CD4-positive, alpha-beta memory T cell (primary cell): ENCODE measurements at places on chromosomes 2 and 18.

DNA sequence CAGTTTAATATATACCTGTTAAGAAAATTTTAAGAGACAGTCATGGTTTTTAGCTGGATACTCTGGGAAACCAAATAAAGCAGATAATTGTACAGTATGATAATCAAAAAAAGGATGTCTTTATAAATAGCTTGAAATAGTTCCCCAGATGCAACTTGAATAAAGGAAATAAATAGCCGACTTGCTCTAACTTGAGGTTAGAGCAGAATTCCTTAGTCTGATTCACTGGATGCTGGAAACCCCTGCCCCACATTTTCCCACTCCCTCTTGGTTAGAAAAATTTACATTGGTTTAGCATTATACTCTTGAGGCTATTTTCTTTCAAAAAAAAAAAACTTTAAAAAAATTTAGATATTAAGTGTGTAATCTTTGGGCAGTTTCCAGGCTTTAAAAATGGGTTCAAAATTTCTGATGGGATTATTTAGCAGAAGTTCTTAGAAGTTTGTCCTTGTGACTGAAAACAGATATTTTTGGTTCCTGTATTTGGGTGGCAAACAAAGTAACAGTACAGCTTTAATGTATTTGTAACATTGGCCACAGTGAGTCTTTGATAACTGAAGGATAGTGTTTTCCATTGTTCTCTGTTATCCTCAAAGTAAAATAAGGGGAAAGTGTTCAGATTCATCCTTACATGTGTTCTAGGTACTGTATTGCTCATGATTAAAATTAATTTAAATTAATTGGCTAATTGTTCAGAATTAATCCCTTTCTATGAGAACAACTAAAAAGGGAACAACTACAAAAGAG is 39.6 kb downstream of the ITGAV start:
- H3K4me1 ChIP-seq = no peaks in the 10 kb centered on the region
- H3K36me3 ChIP-seq = no peaks in the 10 kb centered on the region
- no peaks in the 10 kb centered on the region for H3K27me3 ChIP-seq
- no peak overlapping the region for H3K27ac ChIP-seq
- no peak overlapping the region for H3K4me3 ChIP-seq
- DNase-seq = no peak

- no peak for DNase-seq
- no peak overlapping the region for H3K4me3 ChIP-seq
- H3K27ac ChIP-seq = no peak overlapping the region
- H3K27me3 ChIP-seq = no peaks in the 10 kb centered on the region
- H3K36me3 ChIP-seq = no peaks in the 10 kb centered on the region
Observed at GRCh38 chr18:62590799-62591590, 68.2 kb downstream of the ZCCHC2 start.

- peaks cover 26% of the 10 kb centered on the region for H3K4me1 ChIP-seq
- DNase-seq = no peak
- H3K4me3 ChIP-seq = no peak overlapping the region
- H3K27me3 ChIP-seq = no peaks in the 10 kb centered on the region
- no peak overlapping the region for H3K27ac ChIP-seq
- H3K36me3 ChIP-seq = no peaks in the 10 kb centered on the region
Observed at GRCh38 chr2:238376884-238377391, 49.8 kb upstream of the ASB1 start.

DNA sequence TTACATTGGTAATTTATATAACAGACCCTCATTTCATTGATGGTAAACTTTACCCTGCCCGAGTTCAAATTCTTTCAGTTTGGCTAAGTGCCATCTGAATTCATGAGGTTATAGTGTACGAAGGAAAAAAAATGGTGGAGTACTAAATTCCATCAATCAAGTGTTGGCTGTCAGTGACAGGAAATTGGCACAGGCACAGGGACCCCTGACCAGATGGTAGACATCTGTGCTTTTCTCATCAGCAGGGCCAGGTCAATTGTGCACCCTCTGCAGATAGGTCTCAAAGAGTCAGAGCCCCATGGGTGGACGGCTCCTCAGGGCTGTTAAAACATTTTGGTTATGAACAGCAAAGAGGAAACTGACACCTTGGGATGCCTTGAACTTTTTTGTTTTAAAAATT is 439.2 kb downstream of the SETBP1 start:
- H3K27me3 ChIP-seq = no peaks in the 10 kb centered on the region
- H3K36me3 ChIP-seq = no peaks in the 10 kb centered on the region
- no peak overlapping the region for H3K27ac ChIP-seq
- no peak for DNase-seq
- H3K4me3 ChIP-seq = no peak overlapping the region

DNA sequence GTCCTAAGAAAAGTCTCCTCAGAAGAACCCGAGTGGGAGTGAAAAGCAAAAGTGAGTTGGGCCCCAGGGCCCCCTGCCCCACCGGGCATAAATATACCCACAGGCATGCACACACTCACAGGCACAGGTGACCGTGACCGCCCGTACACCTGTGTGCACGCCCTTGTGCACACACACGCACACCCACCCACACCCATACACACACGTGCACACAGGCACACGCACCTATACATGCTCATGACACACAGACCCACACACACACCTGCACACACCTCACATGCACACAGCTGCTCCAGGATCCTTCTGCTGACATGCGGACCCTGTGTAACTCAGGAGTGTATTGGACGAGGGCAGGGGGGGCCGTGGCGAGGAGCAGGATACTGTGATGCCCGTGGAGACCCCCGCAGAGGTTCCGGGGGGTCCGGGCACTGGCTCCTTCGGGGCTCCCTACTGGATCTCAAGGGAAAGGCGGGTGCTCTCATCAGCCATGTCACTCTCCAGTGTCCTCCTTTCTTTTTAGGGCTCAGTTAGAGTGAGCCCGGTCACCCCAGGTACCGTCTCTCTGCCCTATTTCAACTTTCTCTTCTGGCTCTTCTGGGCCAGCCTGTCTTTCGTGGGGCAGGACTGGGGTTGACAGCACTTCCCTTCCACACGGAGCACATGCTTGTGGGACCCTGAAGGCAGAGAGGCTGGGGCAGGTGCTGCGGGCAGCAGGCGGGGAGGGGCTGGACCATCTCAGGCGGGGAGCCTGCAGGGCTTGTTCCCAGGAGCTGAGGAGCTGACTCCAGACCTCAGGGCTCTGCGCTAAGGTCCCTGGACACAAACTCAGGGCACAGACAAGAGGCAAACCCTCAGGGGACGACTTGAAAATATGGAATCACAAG is 48.5 kb downstream of the TPO start:
- H3K4me3 ChIP-seq = no peak overlapping the region
- no peaks in the 10 kb centered on the region for H3K4me1 ChIP-seq
- no peak overlapping the region for H3K27ac ChIP-seq
- no peaks in the 10 kb centered on the region for H3K36me3 ChIP-seq
- H3K27me3 ChIP-seq = no peaks in the 10 kb centered on the region
- DNase-seq = no peak

DNA sequence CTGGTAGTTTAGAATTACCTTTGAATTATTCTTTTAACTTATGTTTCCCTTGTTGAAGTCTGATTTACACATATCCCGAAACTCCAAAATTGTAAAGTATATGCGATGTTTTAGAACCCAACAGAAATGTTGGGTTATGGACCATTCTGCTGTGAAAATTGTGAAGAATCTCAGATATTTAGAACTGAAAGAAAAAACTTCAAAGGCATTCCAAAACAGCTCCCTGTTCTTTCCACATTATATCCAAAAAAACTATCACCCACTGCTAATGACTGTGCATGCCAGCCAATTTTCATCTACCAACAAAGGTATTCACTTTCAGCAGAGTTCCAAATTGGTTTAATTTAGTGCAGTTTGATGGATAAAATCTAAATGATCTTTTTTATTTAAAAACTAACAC is 21.5 kb upstream of the PDE1A start:
- no peak for DNase-seq
- no peaks in the 10 kb centered on the region for H3K27me3 ChIP-seq
- no peaks in the 10 kb centered on the region for H3K36me3 ChIP-seq
- no peaks in the 10 kb centered on the region for H3K4me1 ChIP-seq
- H3K4me3 ChIP-seq = no peak overlapping the region

DNA sequence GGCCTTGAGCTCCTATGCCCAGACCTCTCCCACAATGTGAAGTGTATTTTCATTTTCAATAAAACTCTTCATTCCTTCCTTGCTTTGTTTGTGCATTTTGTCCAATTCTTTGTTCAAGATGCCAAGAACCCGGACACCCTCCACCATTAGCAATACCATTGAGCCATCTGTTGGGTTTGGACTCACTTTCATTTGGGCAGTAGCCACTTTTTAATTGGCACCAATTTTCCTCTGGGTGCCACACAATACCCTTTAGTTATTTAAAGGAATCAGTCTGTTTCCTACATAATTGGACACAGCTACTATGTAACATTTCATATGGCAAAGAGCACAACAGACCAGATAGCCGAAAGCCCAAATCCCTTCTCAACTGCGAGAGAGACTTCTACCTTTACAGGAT is 22.5 kb upstream of the SLC35G4 start:
- no peak for DNase-seq
- no peaks in the 10 kb centered on the region for H3K27me3 ChIP-seq
- no peaks in the 10 kb centered on the region for H3K36me3 ChIP-seq
- H3K4me1 ChIP-seq = peaks cover 30% of the 10 kb centered on the region
- no peak overlapping the region for H3K4me3 ChIP-seq

DNA sequence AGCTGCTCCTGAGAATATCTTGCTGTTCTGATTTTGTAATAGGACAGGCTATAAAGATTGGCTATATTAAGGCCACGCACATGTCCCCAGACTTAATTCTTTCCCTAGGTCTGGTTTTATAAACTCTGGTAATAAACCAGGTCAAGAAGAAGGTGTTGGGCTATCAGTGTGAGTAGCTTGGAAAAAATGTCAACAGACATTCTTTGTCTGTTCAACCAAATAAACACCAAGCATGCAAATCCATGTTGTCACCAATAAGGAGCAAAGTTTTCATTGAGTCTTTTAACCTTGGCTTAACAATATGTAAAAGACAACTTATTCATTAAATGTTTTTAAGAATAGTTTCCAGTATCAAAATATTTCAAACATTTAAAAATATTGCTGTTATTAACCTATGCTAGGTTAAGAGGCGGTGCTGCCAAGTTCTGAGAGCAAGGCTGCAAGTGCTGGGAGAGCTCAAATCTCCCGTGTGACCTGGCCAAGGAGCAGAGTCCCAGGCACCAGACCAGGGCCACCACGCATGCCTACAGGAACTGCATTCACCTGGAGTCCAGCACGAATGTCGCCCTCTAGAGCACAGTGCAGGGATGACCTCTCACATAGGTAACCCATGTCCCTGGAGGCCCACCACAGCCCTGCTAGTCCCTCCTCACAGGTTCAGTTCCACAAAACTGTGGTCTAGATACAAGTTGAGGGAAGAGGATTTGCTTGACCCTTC is 120.5 kb upstream of the POU3F3 start:
- no peaks in the 10 kb centered on the region for H3K36me3 ChIP-seq
- no peak overlapping the region for H3K27ac ChIP-seq

DNA sequence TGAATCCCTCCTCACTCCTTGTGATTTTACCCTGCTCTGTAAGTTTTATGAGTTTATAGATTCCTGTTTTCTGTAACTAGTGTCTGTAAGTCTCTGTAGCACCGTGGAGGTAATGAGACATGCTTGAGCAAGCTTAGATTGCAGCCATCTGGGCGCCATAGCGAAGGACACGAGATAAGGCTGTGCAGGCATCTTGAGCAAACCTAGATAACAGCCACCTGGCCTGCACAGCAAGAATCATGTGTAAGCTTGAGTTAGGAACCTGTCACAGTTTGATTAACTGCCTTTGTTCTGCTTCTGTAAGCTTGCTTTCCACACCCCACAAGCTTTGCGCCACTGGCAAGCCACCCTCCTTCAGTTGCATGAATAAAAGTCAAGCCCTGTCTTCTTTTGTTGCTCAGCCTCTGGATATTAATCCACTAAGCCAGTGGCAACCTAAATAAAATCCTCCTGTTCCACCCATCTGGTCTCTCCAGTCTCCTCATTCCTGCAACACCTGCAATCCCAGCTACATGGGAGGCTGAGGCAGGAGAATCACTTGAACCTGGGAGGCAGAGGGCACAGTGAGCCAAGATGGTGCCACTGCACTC is 270.6 kb upstream of the RGPD4 start:
- no peaks in the 10 kb centered on the region for H3K27me3 ChIP-seq
- no peak overlapping the region for H3K27ac ChIP-seq
- H3K36me3 ChIP-seq = no peaks in the 10 kb centered on the region
- DNase-seq = no peak
- no peak overlapping the region for H3K4me3 ChIP-seq

DNA sequence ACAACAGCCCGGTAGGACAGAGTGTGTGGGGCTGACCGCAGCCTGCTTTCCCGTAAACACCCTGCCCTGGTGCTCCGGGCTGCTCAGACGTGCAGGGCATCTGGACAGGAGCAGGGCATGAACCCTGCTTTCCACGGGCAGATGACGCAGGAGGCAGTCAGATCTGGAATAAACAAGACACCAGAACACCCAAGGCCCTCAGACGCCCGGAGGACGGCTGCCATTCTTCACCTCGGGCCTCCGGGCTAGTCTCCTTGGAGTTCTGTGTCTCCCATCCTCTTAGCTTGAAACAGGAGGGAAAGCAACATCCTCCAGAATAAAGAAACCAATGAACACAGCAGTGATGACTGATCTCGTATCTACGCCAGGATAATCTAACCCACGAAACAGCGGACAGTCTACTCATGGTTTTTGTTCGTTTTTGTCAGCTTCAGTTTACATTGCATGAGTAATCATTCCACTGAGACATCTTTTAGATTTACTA is 7.3 kb downstream of the PXDN start:
- H3K27ac ChIP-seq = no peak overlapping the region
- H3K4me1 ChIP-seq = no peaks in the 10 kb centered on the region
- H3K27me3 ChIP-seq = no peaks in the 10 kb centered on the region
- no peak overlapping the region for H3K4me3 ChIP-seq

DNA sequence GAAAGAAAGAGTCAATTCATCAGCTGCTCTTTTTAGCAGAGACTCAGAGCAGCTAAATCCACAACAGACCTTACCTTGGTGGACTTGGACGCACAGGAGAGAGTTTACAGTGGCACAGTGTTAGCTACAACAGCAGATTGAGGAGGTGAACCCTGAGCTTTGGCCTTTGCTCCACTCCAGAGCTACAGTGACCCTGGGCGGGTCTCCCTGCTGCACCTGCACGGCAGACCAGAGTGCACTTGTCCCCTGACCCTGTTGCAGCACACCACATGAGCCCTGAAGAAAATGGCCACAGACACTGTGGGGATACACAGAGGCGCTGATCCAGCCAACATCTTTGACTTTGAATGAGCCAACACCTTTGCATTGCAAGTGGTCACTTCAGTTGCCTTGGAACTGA is 11.0 kb downstream of the SLC19A3 start:
- H3K4me1 ChIP-seq = no peaks in the 10 kb centered on the region
- no peak for DNase-seq
- no peak overlapping the region for H3K27ac ChIP-seq
- H3K36me3 ChIP-seq = no peaks in the 10 kb centered on the region
- no peak overlapping the region for H3K4me3 ChIP-seq

DNA sequence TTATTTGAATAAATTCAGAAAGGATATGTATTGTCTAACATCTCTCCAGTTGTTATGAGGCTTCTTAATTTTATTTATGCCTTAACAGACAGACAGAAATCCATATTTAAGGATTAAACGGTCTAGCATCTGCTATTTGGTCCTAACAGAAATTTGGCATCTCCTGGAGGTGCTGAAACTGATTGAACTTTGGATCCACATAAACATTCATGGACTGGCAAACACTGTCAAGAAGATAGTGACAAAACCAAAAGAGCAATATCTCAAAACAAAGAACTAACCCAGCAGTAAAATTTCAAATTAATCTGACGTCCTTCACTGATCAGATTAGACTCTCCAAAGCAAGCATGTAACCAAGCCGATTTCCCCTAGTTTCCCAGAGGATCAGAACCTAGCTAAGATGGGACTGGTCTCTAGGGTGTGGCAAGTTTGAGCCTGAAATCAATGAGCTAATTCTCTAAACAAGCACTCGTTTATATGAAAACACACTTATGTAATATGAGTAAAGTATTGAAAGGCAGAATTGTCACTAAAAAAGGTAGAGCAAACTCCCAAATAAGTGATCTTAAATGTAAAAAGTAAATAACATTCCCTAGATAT is 139.5 kb downstream of the NOL4 start:
- H3K27me3 ChIP-seq = no peaks in the 10 kb centered on the region
- no peak overlapping the region for H3K27ac ChIP-seq
- no peaks in the 10 kb centered on the region for H3K36me3 ChIP-seq
